ENCODE measurements at places on chromosomes 11 and 22.

- DNase-seq, result no peak
Measured at GRCh38 chr11:23543651-23544222, 683.5 kb upstream of the CCDC179 start.

DNA sequence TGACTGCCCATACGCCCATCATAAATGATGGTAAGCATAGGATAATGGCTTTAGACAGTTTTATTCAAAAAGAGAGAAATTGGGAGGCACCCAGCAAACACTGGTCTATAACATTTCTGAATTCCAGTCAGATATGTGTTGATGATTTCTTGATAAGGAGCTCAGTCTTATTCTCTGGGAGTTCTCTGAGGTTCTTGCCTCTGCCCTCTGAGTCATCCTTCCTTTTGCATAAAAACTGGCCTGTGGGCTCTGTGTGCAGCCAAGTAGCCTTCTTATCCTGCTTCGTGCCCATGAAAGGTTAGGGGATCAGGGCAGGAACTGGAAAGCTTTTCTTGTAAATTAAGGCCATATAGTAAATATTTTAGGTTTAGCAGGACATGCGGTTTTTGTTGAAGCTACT is 48.9 kb downstream of the FAR1 start:
- no peak for DNase-seq

- no peak for DNase-seq
Measured at GRCh38 chr11:69773626-69774353, 1.4 kb downstream of the FGF4 start.

DNA sequence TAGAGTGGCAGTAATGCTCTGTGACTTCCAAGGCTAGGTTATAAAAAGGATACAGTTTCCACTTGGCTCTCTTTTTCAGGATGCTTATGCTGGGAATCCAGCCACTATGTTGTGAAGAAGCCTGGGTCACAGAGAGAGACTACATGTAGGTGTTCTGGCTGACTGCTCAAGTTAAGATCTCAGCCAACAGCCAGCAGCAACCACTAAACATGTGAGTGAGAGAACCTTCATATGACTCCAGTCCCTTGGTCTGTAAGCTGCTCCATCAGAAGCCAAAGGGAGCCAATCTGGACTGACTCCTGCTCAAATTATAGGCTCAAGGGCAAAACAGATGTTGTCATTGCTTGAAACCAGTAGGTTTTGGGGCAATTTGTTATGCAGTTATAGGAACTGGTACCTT is 162.7 kb downstream of the MAML2 start:
- DNase-seq, result no peak

- DNase-seq, result no peak
Measured at GRCh38 chr22:32613773-32614392, 139.3 kb downstream of the FBXO7 start.

Measured in stimulated activated CD4-positive, alpha-beta T cell treated with anti-CD3 and anti-CD28 coated beads, Interleukin-1b, Interleukin-23, amount 100 ng/mL, for 48 hours (primary cell).